ENCODE measurements at places on chromosomes 4 and X.

- DNase-seq: peak; percentile 73
These were observed 14.9 kb downstream of the SNX12 start for GRCh38 chrX:71053217-71053621.

GRCh38 chr4:140662082-140662869 is 93.5 kb upstream of the UCP1 start:
- DNase-seq: no peak

- no peak for DNase-seq
These were observed 1027.0 kb upstream of the ADGRL3 start for GRCh38 chr4:60173103-60173502.

GRCh38 chrX:23398570-23398969 is 63.9 kb downstream of the PTCHD1 start:
- DNase-seq: no peak

- DNase-seq: no peak
These were observed 114.6 kb upstream of the FAT1 start for GRCh38 chr4:186838295-186838694.

- no peak for DNase-seq
These were observed 121.0 kb upstream of the TEX13D start for GRCh38 chrX:124211312-124211942.

DNA sequence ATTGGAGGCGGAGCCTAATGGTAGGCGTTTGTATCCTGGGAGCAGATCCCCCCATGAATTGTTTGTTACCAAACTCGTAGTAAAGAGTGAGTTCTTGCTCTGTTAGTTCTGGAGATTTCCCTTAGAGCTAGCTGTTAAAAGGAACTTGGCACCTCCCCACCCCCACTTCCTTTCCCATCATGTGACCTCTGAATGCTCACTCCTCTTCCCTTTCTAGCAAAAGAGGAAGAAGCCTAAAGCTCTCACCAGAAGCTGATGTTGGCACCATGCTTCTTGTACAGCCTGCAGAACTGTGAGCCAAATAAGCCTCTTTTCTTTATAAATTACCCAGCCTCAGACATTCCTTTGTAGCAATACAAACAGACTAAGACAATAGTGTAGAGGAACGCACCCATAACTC is 13.8 kb upstream of the ATOH1 start:
- no peak for DNase-seq

GRCh38 chr4:185716577-185717376 is 95.2 kb downstream of the SORBS2 start:
- DNase-seq: no peak

- no peak for DNase-seq
These were observed 5.7 kb upstream of the TMEM192 start for GRCh38 chr4:165118256-165118909.

GRCh38 chr4:112448306-112449132 is 67.5 kb downstream of the NEUROG2 start:
- DNase-seq: no peak

DNA sequence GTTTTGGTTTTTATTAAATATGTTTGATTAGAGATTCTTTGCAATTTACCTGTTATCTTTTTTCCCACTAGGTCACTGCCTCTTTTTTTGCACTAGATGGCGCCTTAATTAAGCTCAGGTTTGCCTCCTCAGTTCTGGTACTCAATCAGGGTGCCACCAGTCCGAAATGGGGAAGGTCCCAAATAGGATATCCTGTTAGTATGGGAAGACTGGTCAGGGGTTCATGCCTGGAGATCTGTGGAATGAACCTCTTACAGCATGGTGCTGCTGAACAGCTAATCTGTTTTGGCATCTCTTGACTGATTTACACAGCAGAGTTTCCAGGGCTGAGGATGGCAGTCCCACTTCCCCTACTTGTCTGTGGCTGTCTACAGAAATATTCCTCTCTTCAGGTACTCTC is 24.2 kb upstream of the VSIG1 start:
- peak; percentile 12 for DNase-seq

GRCh38 chr4:37803348-37803973 is 23.0 kb upstream of the PGM2 start:
- DNase-seq: peak; percentile 26

GRCh38 chr4:172881645-172882044 is 287.0 kb upstream of the GALNT7 start:
- DNase-seq: no peak

DNA sequence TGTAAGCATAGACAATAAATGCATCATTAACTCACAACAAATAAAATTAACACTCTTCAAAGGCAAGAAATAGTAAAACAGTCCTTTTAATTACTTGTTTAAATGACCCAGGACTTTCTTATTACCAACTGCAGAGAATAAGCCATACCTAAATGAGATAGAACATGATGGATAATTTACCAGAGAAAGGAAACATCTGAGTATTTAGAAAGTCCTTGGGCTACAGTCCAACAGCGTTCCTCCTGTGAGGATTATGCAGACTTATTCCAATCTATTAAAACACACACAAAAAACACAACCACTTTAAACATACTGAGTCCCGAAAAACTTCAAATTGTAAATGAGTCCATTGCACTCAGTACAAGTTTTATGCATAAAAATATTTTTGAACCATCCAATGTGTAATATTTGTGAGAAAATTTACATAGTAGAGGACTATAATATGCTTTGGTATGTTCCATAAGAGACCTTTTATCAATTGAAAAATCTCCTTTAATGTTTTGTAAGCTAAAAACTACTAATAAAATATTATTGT is 129.2 kb downstream of the NR3C2 start:
- no peak for DNase-seq

DNA sequence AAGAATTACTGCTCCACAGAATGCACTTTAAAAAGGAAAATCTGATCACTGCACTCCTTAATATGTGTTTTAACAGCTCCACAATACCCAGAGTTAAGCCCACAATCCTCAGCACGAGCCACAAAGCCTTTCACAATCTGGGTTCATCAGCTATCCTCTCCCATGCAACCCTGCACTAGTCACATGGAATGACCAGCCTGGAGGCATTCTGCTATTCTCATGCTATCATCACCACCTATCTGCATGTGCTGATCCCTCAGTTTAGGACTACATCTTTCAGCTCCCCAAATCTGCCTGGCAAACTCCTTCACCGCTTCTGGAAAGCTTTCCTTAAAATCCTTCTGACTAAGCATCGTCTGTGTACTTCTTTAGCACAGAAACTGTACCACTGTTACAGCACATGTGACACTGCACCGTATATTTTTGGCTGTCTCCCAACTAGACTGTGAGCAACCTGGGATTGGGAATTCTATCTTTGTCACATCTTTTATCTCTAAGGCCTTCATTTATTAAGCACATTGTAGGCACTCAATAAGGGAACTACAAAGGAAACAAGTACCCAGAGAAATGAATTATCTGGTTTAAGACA is 18.3 kb upstream of the EIF1AX start:
- no peak for DNase-seq

DNA sequence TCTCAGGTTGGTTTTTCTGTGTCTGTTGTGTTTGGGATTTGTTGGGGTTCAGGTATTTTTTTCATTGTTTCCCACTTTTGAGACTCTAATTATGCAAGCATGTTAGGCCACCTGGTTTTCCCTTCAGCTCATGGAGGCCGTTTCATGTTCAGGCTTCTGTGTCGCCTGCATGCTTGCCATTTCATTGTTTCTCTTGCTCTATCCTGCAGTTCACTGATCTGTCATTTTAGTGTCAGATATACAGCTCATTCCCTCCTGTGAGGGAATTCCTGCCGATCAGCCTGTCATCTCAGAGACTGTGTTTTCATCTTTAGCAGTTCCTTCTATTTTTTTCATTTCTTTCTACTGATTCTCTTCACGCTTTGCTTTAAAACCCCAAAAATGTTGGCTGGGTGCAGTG is 49.4 kb upstream of the HGFAC start:
- DNase-seq: no peak

DNA sequence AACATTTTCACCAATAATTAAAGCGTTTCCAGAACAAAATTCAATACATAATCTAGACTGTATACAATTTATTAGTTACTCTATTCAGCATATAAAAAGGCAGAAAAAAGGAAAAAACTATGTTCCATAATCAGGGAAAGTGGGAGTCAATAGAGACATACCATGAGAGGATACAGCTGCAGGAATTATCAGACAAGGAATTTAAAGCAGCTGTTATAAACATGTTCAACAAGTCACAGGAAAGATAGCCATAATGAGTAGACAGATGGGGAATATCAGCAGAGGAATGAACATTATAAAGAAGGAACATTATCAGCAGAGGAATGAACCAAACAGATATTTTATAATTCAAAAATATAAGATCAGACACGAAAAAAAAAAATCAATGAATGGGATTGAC is 500.6 kb upstream of the RPS6KA3 start:
- DNase-seq: no peak

GRCh38 chr4:116847616-116848015 is 237.8 kb downstream of the TRAM1L1 start:
- DNase-seq: no peak

DNA sequence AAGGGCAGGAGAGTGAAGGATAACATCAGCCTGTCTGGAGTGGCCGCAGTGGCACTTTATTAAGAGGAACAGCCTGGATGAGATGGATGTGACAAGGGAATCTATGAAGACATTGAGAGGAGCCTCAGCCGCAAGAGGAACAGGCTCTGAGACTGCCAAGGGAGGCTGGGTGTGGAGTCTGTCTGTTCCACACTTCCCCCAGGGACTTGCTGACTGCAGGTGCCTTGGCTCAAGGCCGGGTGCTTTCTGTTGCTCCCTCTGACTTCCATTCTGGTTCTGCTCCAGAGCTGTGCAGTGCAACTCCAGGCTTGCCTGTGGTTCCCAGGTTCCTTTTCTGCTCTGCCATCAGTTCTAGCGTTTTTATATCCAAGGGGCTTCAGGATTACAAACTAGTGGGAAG is 54.6 kb downstream of the FRMPD3 start:
- no peak for DNase-seq

- DNase-seq: peak; percentile 85
These were observed 16.0 kb downstream of the UTP3 start for GRCh38 chr4:70704215-70704930.

DNA sequence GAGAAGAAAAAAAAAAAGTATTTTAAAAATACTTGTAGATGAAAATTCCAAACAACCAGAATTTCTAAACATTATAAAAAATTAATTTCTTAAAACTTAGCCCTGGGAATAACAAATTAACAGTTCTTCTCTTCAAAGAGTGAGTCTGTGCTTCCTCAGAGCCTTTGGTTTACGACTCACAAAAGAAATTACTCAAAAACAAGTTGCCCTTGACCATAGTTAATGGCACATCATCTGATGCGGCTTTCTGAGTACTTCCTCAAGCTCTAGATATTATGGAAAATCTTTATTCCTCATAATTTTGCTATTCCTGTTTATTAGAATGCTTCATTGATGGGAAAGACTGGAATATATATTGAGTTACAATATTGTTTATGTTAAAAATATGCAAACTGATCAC is 23.7 kb downstream of the TAPT1 start:
- no peak for DNase-seq

- DNase-seq: no peak
These were observed 25.1 kb downstream of the IGSF1 start for GRCh38 chrX:131264053-131264452.

DNA sequence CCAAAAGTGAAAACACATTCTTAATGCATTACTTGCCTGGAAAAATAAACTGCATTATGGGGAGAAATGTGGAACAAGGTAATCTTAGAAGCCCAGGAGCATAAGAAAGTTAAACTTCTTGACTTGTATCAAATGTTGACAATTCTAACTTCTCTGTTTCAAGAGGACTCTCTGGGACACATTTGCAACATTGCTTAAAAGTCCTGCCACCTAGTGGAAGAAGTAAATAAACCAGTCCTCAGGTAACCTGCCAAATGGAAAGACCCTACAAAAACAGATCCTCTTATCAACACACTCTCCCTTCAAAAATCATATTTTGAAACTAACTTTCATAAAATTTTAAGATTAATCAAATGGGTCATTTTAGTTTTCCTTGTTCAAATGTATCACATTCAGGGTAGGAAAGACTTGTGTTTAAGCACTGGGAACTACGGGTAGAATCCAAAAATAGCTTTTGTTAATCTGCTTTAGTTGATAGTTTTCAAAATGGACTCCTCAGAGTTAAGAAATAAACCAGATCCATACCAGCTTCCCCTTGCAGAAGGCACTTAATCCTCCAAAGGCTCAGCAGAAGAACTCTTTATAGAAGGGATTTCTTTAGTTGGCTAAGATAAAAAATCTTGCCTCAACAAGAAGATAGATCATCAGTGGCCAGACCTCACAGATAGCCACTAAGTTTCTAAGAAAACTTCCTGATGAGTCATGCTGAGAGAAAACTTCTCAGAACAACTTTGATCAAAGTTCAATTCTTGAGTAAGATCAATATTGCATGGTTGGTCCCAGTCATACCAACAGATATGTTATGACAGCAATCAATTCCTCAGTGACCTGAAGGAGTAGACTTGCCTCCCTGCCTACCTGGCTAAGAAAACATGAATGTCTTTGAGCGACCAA is 141.7 kb downstream of the HHIP start:
- DNase-seq: peak; percentile 35

DNA sequence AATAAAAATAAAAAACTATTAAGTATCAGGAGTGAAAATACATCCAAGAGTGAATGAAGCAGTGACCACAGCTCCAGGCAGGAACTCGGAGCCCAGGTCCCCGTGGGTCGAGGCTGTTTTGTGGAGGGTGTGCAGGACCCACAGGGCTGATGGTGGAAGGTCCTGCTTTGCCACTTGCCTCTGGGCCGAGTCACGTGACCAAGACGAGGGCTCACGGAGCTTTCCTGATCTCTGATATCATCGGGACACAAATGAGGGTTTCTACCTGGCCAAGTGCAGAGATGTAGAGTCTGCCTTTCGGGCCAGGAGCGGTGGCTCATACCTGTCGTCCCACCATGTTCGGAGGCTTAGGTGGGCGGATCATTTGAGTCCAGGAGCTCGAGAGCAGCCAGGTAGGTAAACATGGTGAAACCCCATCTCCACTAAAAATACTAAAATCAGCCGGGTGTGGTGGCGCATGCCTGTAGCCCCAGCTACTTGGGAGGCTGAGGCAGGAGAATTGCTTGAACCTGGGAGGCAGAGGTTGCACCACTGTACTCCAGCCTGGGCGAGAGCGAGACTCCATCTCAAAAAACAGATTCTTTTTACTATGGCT is 7.2 kb downstream of the SLC25A6 start:
- peak; percentile 20 for DNase-seq
